Placental epithelial cell (primary cell): ENCODE measurements at places on chromosomes 13 and 19. TPM values are rescaled to one million over a fixed set of nuclear protein-coding genes. Genes with fewer than 3 reads are reported as not detected.

Gene B3GNT3
- 7.1 and 10.4 TPM in 2 replicates for total RNA-seq

Gene LRRC25
- not detected in 2 replicates for total RNA-seq

Gene ZSWIM4
- 2.0 and 4.1 TPM in 2 replicates for total RNA-seq

Gene GPR12
- not detected in 2 replicates for total RNA-seq

Gene C1QTNF9B
- total RNA-seq: not detected in 2 replicates

Gene IGFL4
- total RNA-seq: not detected in 2 replicates

Gene FLT1
- total RNA-seq: under 0.01 and 0.11 TPM in 2 replicates

Gene NMRK2
- not detected in 2 replicates for total RNA-seq

Gene GFY
- not detected in 2 replicates for total RNA-seq

Gene CYP2F1
- total RNA-seq: not detected in 2 replicates

Gene TNNT1
- total RNA-seq: 28.4 and 80.9 TPM in 2 replicates

Gene PLK5
- not detected in 2 replicates for total RNA-seq
